ENCODE measurements at places on chromosomes 11 and 22.

DNA sequence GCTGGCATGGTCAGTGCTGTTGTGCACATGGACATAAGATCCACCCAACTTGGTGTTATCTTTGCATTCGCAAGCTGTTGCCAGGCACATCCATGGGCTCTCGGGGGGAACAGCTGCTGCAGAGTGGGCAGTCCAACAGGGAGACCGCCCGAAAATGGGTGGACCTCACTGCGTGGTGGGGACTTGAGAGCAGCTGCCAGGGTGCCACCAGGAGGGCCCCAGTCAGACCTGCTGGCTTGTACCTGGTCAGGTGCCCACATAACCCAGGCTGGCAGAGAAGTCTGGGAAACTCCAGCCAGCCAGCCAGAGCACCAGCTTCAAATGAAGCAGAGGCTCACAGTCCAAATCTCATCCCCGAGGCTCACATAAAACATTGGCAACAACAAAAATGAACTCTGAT lies 120.2 kb downstream of the BCR start:
- DNase-seq: no peak

DNA sequence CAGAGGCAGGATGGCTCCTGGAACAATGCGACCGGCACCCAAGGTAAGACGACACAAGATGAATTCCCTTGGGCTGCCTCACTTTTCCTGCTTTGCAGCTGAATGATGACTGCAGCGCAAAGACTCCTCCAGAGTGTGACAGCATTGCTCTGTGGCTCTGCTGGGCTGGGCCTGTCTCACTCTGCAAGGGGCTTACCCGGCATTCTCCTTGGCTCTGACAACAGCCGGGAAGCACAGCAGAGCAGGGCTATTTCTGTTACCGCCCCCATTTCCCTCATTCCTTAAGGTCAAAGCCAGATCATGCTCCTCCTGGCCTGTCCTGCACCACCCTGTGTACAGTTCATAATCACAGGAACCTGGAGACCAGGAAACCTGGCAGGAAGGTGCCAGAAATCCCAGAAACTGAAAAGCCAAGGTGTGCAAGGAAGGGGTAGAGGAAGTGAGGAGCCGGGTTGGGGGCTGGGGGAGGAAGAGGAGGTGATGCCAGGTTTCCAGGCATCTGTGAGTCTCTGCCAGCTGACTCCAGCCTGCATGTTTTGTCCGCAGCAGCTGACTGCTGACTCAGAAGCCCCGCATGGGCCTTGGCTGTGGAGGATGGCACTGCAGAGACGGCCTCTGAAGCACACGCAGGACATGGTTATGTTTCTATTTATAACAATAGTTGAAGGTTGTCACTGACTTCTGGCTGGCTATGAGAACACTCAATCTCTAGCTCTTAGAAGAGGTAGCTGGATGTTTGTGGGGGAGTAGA lies 113.6 kb downstream of the MICAL3 start:
- DNase-seq: peak; percentile 92

DNA sequence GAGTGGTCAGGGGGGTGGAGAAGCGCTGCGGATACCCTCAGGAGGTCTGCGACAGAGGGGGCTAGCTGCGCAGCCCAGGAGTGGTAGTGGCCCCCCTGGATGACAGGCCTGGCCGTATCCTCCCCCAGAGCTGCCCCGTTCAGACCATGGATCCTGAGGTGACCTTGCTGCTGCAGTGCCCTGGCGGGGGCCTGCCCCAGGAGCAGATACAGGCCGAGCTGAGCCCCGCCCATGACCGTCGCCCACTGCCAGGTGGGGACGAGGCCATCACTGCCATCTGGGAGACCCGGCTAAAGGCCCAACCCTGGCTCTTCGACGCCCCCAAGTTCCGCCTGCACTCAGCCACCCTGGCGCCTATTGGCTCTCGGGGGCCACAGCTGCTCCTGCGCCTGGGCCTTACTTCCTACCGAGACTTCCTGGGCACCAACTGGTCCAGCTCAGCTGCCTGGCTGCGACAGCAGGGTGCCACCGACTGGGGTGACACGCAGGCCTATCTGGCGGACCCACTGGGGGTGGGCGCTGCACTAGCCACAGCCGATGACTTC lies 505 bp downstream of the NUDT22 start:
- DNase-seq: no peak

DNA sequence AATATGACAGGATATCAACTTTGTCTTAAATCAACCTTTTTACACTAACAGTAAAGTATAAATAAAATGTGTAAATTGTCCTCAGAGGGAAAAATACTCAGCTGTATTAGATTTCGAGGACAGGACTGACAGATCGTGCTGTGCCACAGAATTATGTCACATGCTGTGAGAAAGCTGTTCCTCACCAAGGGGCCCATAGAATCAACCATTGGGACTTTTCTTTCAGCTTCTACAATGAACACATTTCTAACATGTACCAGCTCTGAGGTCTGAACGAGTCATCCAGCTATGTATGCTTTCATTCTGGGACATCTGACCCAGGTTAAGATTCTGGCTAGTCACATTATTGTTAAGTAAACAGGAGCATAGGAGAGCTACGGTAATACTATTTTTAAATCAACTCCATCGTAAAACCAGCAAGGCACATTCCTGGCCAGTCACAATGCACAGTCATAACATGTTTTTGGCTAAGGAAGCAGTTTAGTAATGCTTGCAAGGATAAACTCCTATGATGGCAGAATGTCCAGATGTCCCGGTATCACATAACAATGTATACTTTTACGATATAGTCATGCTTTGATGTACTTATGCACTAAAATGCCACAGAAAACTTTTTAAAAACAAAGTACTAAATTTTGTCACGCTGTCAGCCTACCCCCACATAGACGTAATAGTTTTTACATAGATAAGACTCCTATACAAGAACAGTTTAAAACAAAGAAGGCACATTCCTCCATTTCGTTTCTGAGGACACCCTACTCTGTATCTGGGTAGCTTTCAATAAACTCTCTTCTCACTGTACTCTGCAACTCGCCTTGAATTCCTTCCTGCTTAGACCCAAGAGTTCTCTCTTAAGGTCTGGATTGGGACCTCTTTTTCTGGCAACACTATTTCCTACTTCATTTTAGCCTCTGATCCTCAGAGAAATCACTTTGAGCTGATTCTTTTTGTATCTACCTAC lies 27.4 kb downstream of the ZNF214 start:
- peak; percentile 46 for DNase-seq

- DNase-seq: peak; percentile 87
Observed at GRCh38 chr11:45146072-45147016, at the start of gene PRDM11. Gene PRDM11 (plus strand): TSS chr11:45146639. CDS start chr11:45181767, 35,128 bp downstream.

DNA sequence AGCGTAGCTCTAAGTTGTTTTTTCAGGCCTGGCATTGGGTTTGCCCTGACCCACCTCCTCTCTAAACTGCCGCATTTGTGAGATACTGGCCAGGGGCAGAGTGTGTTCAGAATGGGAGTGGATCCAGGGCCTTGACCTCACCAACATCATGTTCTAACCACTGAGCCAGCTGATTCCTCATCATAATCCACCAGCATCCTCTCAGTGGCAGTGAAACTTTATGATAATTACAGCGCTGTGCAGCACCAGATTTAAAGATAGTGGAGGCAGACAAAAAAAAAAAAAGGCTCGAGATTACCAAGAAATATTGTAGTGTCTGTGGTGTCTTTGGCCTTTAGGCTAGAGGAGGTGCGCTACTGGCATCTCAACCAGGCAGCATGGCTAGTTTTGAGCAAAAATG lies 53.0 kb downstream of the KREMEN1 start:
- no peak for DNase-seq

GRCh38 chr22:38832005-38832978 lies 11.5 kb downstream of the NPTXR start:
- no peak for DNase-seq

- no peak for DNase-seq
Observed at GRCh38 chr22:44099696-44100095, 75.6 kb downstream of the PARVB start.

DNA sequence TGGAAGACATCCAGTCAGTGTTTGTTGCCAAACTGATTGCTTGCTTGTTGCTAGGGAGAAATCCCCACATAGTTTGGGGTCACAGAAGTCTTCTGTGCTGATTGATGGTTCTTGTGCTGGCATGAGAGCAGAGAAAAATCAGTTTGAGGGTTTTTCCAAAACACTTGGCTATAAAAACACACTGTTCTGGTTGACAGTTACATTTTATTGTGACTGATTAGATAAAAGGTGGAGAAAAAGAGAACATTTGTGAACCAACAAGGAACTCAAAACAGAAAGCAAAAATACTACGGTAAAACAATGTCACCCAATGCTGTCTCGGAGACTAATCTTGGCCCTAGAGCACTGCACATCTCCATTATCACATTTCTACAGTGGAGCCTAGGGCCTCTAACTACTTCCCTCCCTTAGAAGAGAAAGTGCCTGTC lies 14.4 kb upstream of the EIF4G2 start:
- DNase-seq: no peak

DNA sequence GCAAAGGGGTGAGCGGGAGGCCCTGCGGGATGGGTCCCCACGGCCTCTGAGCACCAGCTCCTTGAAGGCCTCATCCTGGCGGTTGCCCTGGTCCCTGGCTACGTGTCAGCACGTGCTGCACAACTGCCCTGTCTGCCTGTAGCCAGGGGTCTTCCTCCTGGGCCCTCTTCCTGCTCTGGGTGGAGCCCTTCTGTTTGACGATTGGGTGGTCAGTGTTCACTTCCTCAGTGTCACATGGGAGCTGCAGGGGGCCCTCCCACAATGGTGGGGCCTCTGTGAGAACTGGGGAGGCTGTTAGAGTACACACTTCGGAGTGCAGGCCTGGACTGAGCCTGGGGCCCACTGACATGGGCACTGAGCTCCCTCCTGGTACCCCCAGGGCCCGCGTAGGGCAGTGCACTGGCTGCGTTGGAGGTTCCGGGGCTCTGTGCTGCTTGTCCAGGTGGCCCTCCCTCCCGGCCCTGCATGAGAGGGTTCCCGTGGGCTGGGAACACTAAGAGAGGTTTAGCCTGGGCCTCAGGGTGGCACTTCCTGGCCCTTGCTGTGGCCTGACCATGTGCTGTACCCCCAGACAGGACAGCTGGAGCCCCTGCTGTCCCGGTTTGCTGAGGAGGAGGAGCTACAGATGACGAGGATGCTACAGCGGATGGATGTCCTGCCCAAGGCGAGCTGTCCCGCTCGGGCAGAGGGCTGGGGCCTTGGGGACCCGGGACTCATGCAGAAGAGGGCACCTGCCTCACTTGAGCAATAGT lies 13.8 kb downstream of the DGCR6L start:
- no peak for DNase-seq

DNA sequence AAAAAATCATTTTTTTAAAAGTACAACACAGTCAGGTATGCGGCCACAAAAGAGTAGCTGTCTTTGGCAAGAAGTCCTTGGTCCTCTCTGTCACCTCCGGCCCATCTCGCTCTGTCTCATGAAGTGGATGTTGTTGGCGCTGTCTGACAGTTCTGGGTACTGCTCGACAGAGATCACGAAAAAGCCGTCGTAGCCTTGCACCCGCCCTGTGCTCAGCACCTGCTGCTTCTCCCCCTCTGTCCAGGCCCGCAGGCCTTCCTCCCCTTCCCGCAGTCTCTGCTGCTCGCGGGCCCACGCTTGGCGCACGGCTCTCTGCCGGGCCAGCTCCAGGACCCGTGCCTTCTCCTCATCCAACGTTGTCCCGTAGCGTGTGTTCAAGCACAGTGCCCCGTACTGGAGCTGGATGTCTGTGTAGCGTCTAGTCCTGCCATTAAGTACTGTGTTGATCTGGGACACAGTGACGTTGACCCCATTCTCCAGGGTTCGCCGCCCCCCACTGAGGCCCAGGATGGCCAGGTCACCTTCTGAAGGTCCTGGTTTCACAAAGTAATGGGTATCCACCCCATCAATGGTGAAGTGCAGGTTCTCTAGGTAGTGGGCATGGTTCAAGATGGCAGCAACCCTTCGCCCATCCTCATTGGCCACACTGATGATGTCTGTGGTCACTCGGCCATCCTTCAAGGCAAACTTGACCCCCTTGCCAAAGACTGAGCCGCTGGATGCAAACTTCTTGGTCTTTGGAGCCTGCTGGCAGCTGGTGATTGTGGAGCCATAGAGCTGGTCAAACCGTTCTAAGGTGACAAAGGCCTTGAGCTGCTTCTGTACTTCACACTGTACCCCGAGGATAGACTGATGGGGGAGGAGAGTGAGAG lies 83.5 kb upstream of the NARS2 start:
- no peak for DNase-seq

- DNase-seq: no peak
Observed at GRCh38 chr11:19536131-19536530, 176.5 kb upstream of the NAV2 start.

DNA sequence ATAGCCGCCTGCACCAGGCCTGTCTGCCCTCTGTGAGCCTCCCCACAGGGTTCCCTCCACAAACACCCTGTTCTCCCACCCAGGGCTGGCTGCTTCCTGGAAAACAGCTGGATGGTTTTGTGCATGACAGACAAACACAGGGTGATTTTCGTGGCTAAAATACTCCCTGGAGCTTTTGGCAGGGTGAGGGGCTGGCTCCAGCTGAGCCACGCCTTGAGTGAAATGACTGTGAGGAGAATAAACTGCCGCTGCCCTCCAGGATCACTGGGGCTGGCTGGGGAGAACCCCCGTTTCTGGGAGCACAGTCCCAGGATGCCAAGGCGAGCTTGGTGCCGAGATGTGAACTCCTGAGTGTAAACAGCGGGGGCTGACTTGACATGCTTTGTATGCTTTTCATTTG lies 20.3 kb upstream of the PPP6R3 start:
- no peak for DNase-seq

DNA sequence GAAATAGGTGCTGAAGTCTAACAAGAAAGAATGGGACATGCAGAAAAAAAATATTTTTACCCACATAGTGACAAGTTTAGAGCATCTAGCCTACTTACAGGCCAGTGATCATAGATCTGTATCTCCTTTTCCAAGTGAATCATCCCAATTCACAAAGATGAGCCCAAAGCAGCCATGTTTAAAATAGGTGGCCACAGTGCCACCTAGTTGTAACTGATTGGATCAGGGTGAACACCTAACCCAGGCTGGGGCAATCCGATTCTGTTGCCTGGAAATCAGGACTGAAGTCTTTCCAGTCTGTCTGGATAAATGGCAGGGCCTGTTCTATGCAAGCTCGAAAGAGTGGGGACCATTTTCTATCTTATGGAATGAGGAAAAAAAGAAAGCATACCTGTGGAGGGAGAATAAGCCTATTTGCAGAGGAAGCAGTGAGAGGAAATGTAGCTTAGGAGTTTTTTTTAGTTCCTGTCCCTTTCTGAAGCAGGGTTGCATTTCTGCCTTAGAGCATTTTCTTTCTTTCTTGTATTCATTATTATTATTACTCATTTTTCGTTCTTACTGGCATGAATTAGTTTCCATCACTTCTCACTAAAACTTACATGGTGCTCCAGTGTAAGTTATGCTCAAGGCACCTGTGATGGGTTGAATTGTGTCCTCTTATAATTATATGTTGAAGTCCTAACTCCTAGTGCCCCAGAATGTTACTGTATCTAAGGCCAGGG lies 113.2 kb upstream of the RAG2 start:
- DNase-seq: no peak
